Left renal cortex interstitium (tissue), 4 donors: ENCODE measurements at places on chromosomes 3 and 15. TPM values are rescaled to one million over a fixed set of nuclear protein-coding genes. Genes with fewer than 3 reads are reported as not detected.

GTPBP8 gene
- 24.9 TPM for polyA plus RNA-seq

PLCL2 gene
- 13.1 TPM for polyA plus RNA-seq

BCHE gene
- 6.9 TPM for polyA plus RNA-seq

DNA sequence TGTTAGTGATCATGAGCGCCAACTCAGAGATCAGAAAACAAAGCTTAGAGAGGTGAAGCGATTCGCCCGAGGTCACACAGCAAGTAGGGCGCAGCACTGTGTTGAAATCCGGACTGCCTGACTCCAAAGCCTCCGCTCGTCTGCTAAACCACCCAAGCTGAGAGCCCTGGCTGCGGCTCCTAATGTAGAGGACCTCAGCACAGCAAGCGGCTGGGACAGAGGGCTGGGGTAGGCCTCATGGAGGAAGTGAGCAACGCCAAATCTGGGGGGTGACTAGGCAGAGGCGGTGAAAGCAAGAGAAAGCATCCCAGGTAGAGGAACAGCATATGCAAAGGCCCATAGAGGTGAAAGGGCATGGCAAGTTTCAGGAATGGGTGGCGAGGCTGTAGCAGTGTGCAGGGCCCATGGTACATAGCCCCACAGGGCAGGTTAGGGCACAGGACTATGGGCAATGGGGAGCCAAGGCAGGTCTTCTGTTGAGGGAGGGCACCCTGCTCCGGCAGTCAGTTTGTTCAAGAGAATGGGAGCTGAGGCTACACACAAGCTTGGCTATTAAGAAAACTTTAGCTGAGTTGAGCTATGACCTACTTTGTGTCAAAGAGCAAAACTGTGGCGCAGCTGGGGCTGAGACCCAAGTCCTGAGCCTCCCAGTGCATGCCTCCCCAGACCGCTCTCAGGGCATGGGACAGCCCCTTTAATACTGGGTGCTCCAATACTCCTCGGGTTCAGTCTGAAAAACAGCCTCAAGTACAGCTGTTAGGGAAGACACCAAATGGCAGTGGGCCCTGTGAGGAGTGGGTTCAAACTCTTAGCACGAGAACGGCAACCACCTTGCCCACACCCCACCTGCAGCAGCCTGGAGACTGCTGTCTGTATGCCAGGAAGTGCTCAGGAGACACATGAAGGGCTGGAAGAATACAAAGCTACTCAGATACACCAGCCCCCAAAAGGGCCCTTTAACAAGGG is 988 bp upstream of the CFAP92 start:
- no peak for DNase-seq

GRCh38 chr3:161630794-161631193 is 134.2 kb downstream of the OTOL1 start:
- no peak for DNase-seq

GRCh38 chr3:134462331-134462941 is 23.3 kb downstream of the ANAPC13 start:
- no peak for DNase-seq

DNA sequence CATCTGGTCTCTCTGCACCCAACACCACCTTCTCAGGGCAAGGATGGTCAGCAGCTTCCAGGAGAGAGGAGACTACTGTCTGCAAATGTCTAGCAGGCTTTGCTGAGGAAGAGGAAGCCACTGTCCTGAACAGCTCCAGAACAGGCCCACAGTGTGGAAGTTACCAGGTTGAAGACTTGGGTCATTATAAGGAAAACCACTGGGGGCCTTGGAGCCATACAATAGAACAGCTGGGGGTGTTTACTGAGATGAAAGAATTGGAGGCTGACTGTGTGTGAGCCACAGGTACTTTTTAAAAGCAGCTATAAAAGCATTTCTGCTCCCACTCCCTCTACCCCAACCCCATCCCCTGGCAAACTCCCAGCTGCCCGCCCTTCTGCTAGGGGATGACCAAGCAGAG is 24.2 kb downstream of the SRGAP3 start:
- no peak for DNase-seq

DNA sequence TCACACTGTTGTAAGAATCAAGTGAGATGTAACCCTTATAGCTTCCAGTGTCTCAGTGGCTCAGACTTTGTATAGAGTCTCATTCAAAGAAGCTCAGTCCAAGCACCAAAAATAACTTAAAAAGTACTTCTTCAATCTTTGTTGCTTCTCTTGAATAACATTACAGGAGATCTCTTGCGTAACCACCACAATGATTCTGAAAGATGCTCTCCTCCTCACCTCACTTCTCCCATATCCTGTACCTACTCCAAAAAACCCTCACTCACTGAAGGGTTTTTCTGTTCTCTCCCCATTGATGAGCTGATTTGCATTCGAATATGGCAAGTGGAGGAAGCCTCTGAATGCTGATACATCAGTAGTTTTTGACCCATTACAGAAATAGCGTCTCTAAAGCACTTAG is 39.4 kb upstream of the MRPS22 start:
- no peak for DNase-seq

DNA sequence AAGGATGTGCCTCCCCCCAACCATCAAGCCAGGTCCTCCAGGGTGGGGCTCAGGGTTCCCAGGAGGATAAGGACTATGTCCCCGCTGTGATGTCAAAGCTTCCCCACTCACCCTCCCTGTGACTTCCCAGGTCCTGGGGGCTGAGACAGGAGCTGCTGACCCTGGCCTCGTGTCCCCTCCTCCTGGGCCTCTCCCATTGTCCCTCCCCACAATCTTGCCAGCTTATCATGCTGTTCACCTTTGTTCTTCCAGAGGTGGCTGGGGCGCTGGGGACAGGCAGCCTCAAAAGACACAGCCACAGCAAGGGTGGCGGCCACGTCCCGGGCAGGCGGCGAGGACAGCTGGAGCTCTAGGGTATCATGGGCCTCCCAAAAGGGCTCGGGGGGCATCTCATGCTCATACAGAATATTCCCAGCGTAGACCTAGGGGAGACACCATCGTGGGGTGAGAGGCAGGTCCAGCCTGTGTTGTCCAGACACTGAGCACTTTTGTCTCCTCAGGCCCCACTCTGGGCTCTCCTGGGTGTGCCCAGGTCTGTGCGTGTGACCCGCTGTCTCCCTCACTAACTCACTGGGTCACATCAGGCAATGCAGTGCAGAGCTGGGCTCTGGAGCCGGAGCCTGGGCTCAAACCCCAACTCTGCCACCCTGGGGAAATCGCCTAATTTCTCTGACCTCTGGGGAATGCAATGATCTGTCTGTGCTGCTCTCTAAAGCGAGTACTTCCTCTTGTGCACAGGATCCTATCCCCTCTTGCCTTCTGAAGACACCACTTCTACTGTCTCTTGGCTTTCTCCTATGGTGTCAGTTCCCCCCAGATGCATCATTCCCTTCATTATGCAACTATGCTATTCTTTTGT is 30.0 kb downstream of the SNX33 start:
- no peak for DNase-seq

DNA sequence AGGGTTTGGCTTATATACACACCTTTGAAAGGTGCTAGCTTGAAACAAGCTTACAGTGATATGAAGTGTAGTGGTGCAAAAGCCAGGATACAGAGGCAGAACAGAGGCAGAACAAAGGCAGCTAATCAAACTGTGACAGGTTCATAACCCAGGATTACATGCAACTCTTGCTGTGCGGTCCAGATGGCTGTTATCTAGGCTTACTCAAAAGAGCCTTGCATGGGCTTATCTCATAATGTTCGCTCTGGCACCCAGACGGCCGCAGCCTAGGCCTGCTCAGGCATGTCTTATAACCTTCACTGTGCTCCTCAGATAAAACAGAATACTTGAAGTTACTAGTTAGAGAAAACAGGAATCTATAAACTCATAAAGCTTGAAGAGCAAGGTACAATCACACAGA is 22.8 kb upstream of the NOX5 start:
- DNase-seq: no peak

- DNase-seq: no peak
Measured at GRCh38 chr3:4943549-4943948, 35.7 kb upstream of the BHLHE40 start.

DNA sequence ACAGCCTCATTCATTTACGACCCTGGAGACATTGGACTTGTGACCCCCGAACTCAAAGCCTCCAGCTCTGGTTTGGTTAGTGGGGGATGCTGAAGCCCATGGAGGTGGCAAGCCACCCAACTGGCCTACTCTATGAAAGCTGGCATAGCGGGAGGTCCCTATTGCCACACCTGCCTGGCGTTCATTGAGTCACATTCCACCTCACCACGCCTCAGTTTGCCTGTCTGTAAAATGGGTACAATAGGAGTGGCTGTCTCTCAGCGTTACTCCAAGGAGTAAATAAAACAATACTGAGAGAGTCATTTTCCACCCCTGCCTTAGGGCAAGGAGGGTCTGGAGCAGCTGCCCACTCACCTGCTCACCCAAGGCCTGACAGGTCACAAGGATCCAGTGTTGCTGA is 60.2 kb downstream of the NUP210 start:
- DNase-seq: no peak

GRCh38 chr3:65107174-65107573 is 419.4 kb upstream of the ADAMTS9 start:
- no peak for DNase-seq
